ENCODE measurements at places on chromosomes 12 and 14.

GRCh38 chr14:100063314-100063941 is 1.8 kb upstream of the EVL start:
- no peak for DNase-seq

GRCh38 chr12:52354200-52354599 is 13.1 kb downstream of the KRT85 start:
- no peak for DNase-seq

DNA sequence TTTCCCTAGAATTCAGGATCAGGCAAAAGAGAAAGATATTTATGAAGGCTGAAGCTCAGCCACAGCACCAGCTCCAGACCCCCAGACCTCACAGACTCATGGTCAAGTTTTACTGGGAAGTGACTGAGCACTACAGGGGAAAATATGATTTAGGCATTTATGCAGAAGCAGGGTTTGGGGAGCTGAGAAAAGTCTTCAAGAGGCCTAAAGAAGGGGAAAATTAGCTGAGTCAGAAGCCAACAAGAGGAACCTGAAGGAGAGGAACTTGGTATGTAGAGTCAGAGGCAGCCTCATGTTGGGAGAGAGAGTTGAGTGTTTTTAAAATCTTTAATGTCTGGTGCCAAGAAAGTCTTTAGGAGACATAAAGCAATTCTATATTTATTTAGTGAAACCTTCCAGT is 63.0 kb downstream of the FOS start:
- DNase-seq, result no peak

GRCh38 chr12:117847371-117847770 is 121.4 kb downstream of the KSR2 start:
- DNase-seq, result no peak

- DNase-seq, result no peak
These were observed 100.7 kb downstream of the ELK3 start for GRCh38 chr12:96294831-96295230.

DNA sequence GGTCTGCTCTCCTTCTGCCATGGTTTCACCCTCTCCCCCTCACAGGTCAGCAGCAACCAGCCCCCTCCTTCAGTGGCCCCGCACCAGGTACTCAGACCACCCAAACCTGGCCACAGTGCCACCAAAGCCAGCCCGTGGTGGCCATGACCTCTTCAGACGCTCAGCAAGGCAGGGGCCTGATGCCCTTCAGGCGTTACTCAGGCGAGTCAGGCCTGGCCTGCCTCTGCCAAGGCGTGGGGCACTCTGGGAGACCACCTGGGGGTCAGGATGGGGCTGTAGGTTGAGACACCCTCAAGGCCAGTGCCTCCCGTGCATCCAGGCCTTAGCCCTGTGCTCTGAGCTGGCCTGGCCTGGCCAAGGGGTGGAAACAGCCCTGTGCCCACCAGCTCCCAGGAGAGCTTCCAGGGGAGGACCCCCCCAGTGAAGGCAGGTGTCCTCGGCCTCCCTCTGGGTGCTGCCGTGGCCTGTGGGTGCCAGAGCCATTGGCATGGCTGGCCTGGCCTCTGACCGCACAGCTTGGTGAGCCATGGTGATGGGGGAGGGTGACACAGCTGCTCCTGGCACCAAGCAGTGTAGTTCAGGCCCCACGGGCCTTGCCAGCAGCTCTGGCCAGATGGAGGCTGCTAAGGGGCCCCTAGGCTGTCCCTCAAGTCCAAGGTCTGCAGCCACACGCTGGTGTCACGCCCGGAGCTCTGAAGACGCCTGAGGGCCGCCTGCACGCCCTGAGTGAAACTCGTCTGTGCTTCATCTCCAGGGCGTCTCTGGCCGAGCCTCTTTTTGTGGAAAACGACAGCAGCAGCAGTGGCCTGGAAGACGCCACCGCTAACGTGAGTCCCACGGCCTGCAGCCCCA is 15.1 kb downstream of the XRCC3 start:
- DNase-seq, result no peak

GRCh38 chr14:55572578-55572977 is 7.4 kb upstream of the KTN1 start:
- peak; percentile 87 for DNase-seq

DNA sequence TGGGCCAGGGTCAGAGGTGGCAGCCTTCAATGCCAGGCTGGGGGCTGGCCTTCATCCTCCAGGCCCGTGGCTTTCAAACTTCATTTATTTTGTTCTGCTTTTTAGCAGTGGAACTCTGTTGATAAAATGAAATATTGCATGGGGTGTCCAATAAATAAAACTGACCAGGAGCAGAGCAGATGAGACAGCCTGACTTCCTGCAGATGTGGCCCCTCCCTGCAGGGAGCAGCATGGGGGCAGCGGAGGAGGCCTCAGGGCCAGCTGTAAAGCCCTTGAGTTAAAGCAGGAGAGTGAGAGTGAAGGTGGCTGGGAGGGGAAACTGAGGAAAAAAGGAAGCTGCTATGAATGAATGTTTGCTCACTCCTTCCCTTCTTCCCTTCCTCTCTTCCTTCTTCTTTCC is 120.3 kb downstream of the RPAP3 start:
- no peak for DNase-seq

DNA sequence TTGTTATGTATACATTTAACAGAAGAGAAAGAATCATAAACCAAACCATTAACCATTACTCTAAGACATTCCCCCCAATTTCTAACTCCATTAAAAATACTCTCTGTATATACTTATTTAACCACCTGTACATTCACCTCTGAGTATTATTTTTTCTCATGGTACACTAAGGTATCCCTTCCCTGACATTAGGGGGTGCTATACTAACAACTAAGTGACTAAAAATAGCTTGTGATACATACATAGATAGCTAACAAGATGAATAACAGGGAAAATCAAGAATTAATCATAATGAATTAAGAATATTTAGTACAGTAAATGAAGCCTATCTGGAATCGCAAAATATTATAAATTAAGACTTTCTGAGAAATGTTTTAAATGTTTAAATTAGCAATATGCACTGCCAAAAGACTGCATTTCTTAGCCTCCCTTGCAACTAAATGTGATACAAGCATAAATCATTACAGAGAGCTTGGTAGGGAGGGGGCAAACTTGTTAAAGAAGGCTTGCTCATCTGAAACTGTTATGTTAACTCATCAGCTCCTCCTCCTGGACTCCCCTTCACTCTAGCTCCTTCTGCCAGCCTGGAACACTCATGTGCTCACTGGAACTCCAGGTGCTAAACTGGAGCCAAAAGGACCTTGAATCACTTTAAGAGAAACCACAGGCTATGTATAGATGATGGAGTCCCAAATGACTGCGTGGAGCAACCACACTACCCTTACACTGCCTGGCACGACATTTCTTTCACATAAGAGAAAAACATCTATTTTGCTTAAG is 14.9 kb downstream of the C2CD5 start:
- DNase-seq, result no peak

- no peak for DNase-seq
These were observed 119.6 kb downstream of the MED13L start for GRCh38 chr12:116157845-116158267.

GRCh38 chr12:5977556-5977955 is 32.5 kb upstream of the ANO2 start:
- no peak for DNase-seq

DNA sequence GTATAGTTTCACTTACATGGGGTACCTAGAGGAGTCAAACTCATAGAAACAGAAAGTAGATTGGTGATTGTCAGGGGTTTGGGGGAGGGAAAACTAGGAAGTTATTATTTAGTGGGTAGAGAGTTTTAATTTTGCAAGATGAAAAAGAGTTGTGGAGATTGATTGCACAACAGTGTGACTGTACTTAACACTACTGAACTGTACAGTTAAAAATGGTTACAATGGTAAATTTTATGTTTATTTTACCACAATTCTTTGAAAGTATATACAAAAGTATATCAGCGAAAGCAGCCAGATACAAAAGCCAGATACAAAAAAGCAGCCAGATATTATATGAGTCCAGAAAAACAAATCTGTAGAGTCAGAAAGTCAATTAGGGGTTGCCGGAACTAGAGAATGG is 247.6 kb downstream of the IPO8 start:
- no peak for DNase-seq

DNA sequence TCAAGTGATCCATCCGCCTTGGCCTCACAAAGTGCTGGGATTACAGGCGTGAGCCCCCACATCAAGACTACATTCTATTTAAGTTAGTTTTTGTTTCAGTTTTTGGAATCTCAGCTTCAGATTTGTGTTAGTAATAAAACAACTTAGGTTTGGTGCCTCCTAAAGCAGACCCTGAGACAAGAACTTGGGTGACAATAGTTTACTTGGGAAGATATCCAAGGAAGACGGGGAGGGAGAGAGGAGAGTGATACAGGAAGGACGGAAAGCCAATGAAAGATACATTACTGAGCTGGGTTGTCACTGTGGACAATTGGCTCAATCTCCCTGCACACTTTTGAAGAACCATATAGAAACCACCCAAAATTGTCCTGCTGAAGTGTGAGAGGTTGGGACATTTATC is 22.6 kb upstream of the PTGR2 start:
- no peak for DNase-seq

DNA sequence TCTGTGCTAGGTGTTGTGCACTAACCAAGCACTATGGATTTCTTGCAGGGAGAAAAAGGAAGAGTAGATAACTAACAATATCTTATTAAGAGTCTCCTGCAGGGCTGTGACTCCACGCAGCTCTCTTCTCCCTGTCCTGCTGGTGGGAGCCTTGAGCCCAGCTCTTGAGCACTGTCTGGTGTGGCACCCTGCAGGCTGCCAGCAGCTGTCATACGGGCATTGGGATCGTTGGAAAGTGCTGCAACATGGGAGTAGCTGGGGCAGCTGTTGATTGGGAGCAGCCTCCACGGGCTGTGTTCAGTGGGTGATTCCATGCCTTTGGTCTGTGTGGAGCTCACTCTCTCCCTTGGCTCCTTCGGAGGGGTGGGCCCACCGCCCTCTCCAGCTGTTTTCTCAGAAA is 125.3 kb downstream of the FBXL14 start:
- DNase-seq, result no peak

GRCh38 chr12:29769162-29769858 is 14.4 kb downstream of the TMTC1 start:
- no peak for DNase-seq

DNA sequence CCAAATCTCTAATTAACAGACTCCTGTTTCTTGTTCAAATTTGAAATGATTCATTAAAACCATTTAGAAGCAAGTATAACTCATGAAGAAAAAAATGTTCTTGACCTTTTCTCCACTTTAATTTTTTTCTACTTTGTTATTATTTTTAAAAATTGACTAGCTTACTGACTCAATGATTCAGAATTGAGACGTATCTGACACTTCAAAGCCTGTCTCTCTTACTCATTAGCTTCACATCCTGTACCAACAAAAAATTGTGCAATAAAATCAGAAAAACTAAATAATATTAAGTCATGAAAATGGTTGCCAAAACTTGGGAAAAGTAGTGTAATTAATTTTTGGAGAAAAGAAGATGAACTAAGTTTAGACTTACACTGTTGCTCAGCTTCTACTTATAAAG is 331.2 kb downstream of the SLC16A7 start:
- no peak for DNase-seq

DNA sequence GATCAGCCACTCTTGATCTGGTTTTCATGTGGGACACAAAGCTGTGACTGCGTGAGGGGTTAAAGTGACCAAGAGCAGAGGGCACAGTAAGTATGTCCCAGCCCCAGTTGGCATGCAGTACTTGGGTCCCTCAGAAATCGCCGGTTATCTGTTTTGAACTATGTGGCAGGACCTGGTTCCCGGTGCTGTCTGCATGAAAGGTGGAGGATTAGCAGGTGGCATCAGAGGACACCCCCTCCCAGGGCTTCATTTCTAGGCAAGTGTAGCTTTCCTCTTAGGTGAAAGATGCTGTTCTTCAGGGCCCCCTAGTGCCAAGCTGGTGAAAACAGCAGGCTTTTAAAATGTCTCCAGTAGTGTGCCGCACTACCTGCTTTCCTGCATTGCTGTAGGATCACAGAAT is 57.1 kb downstream of the ATG14 start:
- peak; percentile 72 for DNase-seq

GRCh38 chr12:64825143-64826021 is 935 bp downstream of the TBC1D30 start:
- peak; percentile 67 for DNase-seq

DNA sequence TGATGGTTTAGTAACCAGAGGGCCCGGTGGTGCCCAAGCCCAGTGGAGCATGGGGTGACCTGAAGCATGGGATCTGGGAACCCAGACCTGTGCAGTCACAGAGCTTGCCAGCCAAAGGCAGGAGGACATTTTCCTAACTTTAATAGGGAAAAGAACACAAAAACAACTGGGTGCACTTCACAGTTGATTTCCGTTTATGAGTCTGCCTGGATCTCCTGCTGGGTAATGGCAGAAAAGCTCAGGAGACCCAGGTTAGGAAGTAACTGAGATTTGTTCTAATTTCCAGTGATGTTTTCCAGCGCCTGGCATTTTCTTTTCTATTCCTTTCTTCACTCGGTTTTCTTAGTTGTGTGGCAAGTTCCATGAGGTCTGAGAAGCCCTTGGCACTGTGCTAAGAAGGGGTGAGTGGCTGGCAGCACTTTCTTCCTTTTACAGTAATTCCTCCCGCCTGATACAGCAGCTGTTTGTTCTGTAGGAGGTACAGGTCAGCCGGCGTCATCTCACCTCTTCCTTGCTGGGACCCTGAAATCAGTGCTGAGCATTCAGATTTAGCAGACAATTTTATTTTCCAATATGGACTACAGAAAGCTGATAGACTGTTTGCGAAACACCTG is 5.1 kb downstream of the CACNA1C start:
- DNase-seq, result no peak

DNA sequence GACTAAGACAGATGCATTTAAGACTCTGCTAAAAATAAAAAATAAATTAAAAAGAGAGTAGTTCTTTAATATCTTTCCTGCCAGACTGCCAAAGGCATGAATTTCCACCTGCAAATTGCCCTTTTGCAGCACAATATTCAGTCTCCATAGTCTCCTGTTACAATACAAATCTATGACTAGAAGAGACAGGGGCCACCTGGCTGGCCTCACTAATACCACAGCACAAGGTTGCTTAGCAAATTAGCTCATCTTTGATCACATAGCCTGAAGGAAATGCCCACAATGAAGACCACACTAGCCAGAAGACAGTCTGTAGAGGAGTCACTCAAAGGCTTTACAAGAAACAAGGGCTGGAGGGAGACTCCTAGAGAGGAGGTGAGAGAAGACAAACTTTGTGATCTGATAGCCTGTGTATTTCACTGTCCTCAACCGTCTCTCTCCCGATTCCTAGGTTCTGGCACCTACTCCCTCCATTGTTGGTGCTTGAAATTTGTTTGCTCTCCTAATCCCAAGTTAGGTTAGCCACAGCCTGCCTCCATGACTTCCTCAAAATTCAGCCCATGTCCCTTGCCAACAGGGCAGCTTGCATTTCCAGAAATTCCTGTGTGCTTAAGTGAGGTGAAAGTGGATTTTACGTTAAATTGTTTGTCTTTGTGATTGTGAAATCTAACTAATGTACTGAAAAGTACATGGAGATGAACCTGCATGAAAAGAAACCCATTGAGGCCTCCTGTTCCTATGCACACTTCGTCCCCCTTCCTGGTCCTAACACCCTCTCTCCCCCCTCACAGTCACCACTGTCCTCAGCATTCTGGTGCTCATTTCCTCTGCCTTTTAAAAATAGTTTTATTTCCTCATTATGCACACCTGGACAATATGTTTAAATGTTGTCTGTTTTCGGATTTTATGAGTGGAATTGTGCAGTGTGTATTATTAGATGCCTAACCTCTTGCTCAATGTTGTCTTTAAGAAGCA is 88.7 kb upstream of the PLXNC1 start:
- DNase-seq, result no peak

- DNase-seq, result no peak
These were observed 16.3 kb upstream of the HIF1A start for GRCh38 chr14:61678975-61679374.

- DNase-seq, result no peak
These were observed 15.3 kb downstream of the YAF2 start for GRCh38 chr12:42222724-42223123.

GRCh38 chr12:53182903-53183302 is 2.2 kb upstream of the CSAD start:
- no peak for DNase-seq

All from NCI-H1092 treated with DMSO at 0.1 percent for 48 hours (cell line).